ENCODE measurements at places on chromosomes 4 and X.
A peak's percentile ranks its signal among the peaks of the same experiment; 100 is the strongest.

DNA sequence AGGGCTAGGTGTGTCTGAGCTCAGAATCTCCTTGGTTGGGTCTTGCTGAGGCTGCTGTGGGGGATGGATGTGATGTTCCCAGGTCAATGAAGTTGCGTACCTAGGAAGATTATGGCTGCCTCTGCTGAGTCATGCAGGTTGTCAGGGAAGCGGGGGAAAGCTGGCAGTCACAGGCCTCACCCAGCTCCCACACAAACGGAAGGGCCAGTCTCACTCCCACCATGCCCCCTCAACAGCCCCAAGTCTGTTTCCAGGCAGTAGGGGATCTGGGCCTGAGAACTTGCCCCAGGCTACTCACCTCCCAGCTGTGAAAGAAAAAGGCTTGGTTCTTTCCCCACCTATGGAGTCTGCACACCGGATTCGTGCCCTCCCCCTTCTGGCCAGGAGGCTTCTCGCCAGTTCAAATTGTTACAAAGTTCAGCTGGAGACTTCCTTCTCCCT, 72.9 kb downstream of the WDR44 start:
- no peak for DNase-seq

- no peak for DNase-seq
These were observed 32.7 kb downstream of the ELF2 start for GRCh38 chr4:139144161-139144859.

DNA sequence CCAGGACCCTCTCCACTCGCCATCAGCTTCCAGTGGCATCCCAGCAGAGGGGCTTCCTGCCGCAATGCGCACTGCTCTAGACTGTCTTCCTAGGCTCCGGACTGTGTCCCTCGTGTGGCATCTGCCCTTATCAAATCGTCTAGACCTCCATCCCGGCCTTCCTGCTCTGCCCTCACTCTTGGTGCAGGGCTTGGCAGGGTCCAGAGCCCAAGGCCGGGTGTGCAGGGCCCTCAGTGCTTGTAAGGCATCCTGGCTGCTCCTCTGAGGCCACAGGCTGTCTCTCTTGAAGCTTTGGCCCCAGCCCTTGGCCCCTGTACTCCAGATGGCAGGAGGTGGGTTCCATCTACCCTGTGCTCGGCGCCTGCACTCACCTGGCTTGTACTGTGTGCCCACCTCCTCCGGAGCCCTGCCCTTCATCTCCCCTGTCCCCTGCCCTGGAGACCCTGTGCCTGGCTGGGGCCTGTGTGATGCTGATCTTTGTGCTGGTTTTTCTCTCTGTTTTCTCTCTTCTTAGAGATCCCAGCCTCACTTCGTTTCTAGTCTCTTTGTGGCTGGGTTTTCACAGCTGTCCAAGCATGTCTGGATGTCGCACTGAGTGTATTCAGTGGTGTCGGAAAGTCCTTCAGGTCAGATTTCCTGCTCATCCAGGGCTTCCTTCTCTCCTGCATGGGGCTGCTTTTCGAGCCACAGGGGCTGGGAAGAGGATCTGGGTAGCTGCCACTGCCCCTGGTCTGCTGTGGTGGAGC, 3.7 kb upstream of the TREX2 start:
- no peak for DNase-seq

- DNase-seq = peak; percentile 47
These were observed 4.3 kb upstream of the SHROOM3 start for GRCh38 chr4:76430519-76431388.

- no peak for DNase-seq
These were observed 62.7 kb upstream of the USP9X start for GRCh38 chrX:41022566-41022965.

DNA sequence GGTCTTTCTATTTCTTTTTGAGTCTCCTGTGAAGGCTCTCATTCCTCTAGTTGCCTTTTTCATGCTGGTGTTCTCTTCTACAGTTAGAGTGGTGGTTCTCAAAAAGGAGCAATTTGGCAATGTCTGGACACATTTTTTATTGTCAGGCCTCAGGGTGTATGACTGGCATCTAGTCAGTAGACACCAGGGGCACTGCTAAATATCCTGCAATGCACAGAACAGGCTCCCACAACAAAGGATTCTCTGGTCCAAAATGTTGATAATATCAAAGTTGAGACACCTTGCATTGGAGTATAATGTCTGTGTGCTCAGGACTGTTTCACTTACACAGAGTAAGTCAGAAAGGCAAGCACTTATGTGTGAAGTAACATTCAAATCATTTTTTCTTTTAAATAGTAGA, 1360.7 kb downstream of the ADGRL3 start:
- DNase-seq = no peak

DNA sequence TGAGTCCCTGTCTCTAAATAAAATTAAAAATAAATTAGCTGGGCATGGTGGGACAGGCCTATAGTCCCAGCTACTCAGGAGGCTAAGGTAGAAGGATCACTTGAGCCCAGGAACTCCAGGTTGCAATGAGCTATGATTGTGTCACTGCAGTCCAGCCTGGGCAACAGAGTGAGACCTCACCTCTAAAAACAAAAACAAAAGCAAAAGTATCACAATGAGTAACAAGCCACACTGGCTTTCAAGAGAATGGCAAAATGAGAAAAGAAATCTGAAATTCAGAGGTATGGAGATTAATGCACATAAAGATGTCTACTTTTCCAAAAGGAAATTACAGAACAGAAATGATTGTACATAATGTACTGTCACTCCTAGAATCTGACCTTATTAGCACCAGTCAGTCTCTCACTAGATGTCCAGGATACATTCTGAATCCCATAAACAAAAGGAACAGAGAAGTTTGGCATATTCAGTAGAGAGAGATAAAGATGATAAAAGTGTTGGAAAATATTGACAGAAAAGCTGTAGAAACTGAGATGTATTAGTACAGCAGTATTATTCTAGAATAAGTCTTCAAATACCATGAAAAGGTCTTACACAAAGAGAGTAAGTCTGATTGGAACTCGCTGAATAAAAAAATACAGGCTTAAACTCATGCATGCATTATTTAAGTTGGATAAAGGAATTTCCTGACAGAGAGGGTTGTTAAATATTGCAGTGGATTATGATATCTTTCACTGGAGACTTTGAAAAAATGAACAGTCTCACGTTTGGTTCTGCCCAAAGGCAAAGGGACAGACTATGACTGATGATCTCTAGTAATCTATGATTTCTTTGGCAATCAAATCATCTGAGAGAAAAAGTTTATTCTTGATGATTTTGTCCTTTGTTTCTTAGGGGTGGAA, 102.5 kb downstream of the SH3RF1 start:
- no peak for DNase-seq

DNA sequence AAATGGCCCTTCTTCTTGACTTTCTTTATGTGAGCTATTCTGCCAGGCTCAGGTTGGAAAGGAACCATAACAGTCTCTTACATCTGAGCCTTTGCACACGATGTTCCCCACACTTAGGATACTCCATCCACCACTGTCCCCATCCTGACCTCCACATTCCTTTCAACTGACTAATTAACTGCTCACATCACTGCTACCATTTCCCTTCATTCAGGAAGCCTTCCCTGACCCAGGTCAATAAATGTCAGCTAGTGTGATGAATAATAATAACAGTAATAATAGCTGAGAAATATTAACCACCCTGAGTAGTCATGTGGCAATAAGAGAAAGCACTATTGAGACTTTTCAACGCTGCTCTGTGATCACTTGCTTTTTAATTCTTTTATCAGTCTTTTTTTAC, 291.7 kb downstream of the KCNIP4 start:
- DNase-seq = no peak

All from mucosa of descending colon (tissue), 3 donors.